ENCODE measurements at places on chromosomes 16 and 17.

DNA sequence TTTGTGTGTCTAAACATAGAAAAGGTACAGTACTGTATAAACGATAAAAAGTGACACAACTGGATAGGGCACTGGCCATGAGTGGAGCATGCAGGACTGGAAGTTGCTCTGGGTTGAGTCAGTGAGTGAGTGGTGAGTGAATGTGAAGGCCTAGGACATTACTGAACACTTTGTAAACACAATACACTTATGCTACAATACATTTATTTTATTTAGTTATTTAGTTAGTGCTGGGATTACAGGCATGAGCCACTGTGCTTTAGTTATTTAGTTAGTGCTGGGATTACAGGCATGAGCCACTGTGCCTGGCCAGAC, 4.6 kb downstream of the CFAP20 start:
- no peak for DNase-seq

- peak; percentile 11 for DNase-seq
Observed at GRCh38 chr16:57091975-57092785, at the start of gene CPNE2. Gene CPNE2 (plus strand): TSS chr16:57092583. CDS start chr16:57110743, 18,160 bp downstream.

DNA sequence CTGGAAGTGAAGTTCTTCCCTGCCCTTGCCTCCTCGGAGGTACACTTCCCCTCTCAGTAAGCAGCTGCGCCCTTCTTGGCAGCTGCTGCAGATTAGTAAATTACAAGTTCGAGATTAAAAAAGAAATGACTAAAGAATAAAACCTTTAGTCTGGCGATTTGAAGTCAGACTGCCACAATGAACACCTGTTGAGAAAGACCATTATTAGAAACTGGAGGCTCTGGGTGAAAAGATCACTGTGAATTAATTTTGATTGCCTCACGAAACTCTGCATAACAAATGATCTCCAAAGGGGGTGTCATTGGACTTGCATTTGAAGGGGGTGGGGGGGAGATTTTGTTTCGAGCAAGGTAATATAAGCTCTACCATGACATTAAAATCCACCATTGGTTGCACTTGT, 39.3 kb downstream of the SALL1 start:
- DNase-seq = no peak

GRCh38 chr17:74992223-74992622, 4.8 kb downstream of the CDR2L start:
- DNase-seq = no peak

- no peak for DNase-seq
Observed at GRCh38 chr17:17140590-17140980, 65.5 kb downstream of the PLD6 start.

- DNase-seq = no peak
Observed at GRCh38 chr17:79943347-79944241, 92.1 kb downstream of the TBC1D16 start.

DNA sequence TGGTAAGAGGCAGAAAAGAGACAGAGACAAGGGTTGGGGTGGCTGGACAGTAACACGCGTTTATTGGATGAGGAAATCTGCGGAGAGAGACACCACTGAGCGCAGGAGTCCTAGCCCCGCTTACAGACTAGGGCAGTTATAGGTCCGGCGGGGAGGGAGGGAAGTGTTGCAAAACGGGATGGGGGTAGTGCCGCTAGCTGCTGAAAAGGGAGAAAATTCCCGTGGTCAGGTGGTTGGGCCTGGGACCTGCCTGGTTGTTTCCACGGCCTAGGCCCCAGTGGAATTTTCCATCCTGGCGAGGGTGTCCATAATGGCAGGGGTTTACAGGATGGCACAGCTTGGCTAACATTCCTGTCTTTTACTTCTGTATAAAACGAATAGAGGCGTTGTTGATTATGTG, 5.5 kb upstream of the CPHXL2 start:
- DNase-seq = no peak

DNA sequence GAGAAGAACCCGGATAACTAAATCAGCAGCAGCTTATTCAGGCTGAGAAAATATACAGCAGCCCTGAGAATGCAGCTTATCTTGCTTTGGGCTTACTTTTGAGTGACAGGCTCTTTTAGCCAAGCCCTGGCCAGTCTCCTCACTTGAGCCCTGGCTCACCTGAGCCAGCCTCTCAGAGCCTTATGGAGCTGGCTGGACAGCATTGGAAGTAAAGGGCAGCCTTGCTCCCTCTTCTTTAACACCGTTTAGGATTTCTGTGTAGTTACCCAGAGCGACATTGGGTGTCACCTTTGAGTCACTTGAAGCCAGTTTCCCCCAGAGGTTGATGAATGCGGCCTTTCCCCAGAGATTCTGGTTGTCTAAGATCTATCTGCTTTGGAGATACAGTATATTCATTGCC, 7.7 kb upstream of the NPIPB2 start:
- DNase-seq = peak; percentile 18

- DNase-seq = no peak
Observed at GRCh38 chr17:55395803-55396505, 25.7 kb downstream of the MMD start.

DNA sequence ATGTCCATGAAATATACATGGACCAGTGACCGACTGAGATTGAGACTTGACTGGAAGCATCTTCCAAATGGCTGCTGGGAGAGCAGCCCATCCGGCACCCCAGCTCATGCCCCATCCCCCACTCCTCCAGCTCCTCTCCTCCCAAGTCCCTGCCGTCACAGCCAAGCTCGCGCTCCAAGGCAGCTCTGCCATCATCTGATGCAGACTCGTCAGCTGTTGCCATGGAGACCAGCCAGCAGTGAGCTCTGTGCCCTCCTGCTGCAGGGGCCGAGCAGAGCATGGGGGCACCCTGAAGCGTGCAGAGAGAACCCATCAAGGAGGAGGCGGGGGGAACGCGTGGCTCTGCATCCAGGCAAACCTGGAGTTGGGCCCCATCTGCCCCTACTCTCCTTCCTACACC, 74.5 kb upstream of the TNRC6C start:
- peak; percentile 70 for DNase-seq

- DNase-seq = no peak
Observed at GRCh38 chr16:78505036-78505435, 405.6 kb downstream of the WWOX start.

GRCh38 chr17:79774561-79774975, 3.4 kb upstream of the CBX2 start:
- DNase-seq = no peak

DNA sequence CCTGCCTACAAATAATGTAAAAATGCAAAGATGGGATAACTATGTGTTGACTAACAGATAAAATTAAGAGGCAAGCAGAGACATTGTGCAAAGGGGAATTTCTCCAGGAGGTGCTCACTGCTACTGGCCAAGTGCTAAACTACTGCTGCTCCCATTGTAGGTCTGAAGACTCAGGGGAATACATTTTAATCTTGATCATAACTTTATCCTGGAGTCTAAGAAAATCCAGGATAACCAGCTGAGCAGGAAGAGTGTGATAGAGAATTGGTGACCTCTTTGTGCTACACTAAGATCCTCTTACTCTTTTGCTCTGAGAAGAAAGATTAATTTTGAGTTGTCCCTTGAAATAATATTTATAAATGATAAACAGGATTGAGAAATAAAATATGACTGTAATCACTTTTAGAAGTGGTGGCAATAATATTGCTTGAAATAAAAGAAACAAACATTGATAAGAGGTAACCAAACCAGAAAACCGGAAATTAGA, 5.9 kb downstream of the RNF43 start:
- DNase-seq = no peak

DNA sequence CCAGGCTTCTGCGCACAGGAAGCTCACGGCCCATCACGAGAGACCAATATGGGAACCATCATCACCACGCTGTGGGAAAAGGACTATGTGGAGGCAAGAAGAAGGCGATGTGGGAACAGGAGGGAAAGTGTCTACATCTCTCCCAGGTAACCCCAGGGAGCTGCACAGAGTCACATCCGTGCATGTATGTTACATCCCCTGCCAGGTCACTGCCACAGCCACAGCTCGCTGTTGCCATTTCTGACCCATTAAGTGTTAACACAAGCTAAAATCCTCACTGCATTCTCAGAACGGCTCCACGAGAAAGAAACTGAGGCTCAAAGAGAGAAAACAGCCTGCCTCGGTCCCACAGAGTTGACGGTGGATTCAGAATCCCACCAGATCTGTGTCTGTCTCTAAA, 319.1 kb downstream of the FOXL1 start:
- DNase-seq = no peak

GRCh38 chr17:56392321-56392720, 201.2 kb upstream of the NOG start:
- no peak for DNase-seq

GRCh38 chr16:30875871-30876801, 17.7 kb downstream of the BCL7C start:
- DNase-seq = no peak

DNA sequence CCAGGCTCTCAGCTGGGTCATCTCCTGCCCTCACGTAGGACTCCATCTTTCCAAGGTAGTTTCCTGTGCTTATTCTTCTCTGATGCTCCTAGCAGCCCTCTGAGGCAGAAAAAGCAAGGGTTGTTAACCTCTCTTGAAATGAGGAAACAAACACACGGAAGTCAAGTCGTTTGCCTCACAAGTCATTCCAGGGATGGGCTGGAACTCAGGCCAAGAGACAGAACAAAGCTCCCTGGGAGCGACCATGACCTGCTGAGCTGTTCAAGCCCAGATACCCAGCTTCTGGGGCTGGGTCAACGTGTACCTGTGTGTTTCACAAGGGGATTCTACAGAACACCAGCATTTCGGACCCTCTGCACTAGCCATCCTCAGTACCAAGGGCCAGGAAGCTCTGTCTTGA, 28.1 kb downstream of the SRL start:
- no peak for DNase-seq

DNA sequence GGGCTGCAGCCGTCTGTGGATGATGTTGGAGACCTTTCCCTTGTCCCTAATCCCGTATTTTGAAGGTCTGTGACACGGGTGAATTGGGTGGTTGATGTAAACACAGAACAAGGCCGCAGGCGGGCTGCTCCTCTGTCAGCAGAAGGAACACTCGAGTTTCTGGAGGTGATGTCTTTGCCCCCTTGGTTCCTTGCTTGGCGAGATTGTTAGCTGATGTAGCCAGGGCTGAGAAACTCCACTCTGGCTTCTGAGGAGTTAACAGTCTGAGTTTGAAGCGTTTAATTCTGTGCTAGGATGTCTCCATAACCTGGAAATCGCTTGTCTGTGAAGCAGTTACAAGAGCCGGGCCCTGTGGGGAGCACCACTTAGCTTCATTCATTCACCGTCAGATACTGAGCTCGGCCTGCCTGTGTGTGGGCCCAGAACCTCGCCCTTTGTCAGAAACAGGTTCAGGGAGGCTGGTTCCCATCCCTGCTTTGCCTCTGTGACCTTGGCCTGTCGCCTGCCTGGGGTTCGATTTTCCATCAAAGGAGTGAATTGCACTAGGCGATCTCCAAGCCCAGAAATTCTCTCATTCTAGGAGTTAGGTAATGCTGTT, 1.3 kb downstream of the MAPK8IP3 start:
- no peak for DNase-seq

DNA sequence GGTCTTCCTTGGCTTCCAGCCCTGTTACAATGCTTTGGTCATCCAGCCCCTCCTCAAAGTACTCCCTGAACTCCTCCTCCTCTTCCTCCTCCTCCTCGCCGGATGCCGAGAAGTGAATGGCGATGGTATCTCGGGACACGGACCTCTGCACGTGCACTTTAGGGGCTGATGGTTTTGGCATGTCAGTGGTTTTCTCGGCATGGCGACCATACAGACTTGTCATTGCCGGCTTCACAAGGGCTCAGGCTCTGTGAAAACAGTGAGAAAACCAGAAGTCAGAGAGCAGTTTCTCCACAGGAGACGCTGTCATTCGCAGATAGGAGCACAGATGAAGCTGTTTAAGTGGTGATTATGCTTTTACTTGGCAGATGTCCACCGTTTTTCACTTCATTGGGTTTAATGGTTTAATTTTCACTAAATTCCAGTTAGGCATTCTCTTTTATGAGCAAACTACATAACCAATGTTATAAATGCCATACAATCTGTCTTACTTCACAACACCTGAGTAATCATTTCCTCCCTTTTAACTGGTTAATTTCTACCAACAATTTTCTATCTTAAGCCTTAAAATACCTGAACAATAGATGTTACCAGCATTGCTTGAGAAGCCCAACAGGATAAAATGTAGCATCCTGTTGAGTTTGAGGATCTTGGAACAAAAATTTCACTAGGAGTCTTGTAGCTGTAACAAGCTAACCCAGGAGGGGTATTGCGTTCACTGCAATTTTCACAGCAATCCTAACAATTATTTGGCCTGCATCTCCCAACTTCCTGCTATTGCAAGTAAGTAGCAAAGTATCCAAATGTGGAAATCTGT, 48.9 kb downstream of the TEX2 start:
- DNase-seq = no peak

DNA sequence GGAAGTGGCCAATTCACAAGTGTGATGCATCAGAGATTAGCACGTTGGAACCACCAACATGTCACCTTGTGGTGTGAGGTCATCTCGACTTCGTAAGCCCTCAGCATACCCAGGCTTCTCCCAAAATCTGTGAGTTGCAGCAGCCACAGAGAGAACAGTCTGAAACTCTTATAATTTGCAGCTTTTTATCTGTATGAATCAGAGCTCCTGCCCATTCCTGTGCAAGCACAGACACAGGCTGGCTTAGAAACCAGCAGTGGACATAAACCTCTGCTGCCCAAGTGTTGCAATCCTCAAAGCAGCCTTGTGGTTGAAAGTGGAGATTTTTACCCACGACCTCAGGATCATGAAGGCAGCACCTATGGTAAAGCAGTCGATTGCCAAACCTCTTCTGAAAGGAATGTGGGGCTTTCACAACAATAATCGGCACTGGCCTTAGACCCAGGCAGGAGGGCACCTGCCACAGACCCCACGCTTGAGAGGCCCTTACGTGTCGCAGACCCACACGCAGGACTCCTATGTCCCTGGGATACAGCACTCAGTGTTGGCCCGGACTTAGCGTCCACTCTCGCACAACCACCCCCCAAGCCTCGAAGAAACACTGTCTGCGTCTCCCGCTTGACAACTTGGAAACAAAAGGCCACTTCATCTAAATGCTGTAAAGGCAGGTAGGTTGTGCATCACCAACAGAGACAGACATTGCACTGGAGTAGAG, 24.5 kb upstream of the OSGIN1 start:
- DNase-seq = no peak

Data from CD4-positive, alpha-beta T cell treated with Interferon gamma for 1 hour (primary cell).